ENCODE measurements at places on chromosomes 5 and 9.

DNA sequence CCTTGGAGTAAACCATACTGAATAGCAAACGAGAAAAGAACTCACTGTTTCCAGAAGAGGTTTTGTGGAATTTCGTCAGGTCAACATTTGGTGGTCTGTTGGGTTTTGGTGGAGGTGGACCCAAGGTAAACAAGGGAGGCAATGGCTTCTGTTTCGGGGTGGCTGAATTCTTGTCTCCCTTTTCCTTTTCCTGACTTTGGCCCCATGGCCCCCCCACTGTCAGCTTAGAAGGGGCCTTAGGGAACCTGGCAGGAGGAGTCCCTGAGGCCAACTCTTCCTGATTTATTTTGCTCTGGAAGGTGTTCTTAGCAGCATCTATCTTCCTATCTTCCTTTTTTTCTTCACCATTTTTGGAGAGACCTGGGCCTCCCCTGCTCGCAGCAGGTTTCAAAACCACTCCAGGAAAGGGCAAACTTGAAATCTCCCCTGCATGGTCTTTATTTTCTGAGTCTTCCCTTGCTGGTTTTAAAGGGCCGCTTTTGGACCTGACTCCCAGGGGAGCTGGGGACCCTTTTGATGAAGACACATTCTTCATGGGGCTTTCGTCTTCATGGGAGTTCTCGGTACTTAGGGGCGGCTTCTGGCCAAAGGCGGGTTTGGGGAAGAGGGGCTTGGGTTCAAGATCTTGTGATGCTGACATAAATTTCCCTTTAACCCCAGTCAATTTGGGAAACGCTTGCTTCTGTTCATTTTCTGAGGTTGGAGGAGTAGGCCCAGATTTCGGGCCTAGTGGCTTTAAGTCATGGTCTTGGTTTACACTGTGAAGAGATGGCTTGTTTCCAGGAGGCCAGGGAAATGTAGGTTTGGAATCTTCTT lies 17.4 kb downstream of the FYB1 start:
- H3K4me3 ChIP-seq = peak overlapping the region; percentile 74
- DNase-seq = no peak

DNA sequence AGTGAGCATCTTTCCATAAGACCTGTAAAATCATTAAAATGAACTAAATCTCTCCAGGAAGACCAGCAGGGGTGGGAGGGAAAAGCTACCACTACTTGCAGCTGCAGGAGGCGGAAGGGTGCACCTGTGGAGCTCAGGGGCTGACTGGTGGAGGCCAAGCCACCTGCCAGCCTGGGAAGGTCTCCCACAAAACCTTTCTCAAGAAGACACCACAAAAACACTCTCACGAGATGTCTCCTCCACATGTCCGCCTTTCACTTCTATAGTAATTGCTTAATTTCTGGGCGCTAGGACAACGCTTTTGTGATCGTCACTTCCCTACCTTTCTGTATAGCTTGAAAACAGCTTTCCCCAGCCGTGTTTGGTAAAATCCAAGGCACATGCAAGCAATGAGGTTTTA lies 114.4 kb downstream of the ROR2 start:
- H3K4me3 ChIP-seq = no peak overlapping the region
- no peaks in the 10 kb centered on the region for H3K4me1 ChIP-seq
- no peak overlapping the region for H3K27ac ChIP-seq
- no peaks in the 10 kb centered on the region for H3K36me3 ChIP-seq
- no peak for DNase-seq
- H3K27me3 ChIP-seq = no peaks in the 10 kb centered on the region

GRCh38 chr9:98900244-98900643 lies 43.5 kb upstream of the COL15A1 start:
- DNase-seq = no peak
- no peak overlapping the region for H3K27ac ChIP-seq
- no peaks in the 10 kb centered on the region for H3K4me1 ChIP-seq
- H3K36me3 ChIP-seq = no peaks in the 10 kb centered on the region

- no peak for DNase-seq
- no peak overlapping the region for H3K27ac ChIP-seq
- H3K4me3 ChIP-seq = no peak overlapping the region
- no peaks in the 10 kb centered on the region for H3K36me3 ChIP-seq
Observed at GRCh38 chr5:61609840-61610677, 278.0 kb downstream of the ZSWIM6 start.

- no peaks in the 10 kb centered on the region for H3K4me1 ChIP-seq
- no peaks in the 10 kb centered on the region for H3K36me3 ChIP-seq
- no peak overlapping the region for H3K4me3 ChIP-seq
Observed at GRCh38 chr5:176583076-176583475, 26.9 kb downstream of the GPRIN1 start.

Data from CD4-positive, alpha-beta memory T cell (primary cell).